ENCODE measurements at places on chromosomes 12 and 14.

GRCh38 chr14:87171141-87171540, 821.8 kb downstream of the GALC start:
- no peak for DNase-seq

DNA sequence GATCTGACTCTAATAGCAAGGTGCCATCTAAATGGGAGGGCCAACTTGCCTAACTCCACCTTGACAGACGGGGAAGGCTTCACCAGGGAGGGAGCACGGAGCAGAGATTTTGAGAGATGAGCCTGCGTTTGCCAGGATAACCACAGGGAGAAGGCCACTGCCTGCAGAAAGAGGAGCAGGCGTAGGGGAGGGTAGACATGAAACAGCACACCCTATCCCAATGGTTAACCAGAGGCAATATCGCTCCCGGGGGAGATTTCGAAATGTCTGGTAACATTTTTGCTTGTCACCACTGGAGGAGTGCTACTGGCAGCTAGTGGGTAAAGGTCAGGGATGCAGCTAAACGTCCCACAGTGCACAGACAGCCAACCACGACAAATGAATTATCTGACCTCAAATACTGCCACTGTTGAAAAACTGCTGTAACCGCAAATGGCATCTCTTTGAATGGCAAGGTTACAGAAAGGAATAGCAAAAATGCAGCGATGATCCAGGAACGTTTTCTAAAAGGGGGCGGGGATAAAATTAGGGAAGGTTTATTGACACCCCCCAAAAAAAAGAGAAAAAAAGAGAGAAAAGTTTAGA, 126.0 kb upstream of the ATF7IP start:
- DNase-seq = no peak

DNA sequence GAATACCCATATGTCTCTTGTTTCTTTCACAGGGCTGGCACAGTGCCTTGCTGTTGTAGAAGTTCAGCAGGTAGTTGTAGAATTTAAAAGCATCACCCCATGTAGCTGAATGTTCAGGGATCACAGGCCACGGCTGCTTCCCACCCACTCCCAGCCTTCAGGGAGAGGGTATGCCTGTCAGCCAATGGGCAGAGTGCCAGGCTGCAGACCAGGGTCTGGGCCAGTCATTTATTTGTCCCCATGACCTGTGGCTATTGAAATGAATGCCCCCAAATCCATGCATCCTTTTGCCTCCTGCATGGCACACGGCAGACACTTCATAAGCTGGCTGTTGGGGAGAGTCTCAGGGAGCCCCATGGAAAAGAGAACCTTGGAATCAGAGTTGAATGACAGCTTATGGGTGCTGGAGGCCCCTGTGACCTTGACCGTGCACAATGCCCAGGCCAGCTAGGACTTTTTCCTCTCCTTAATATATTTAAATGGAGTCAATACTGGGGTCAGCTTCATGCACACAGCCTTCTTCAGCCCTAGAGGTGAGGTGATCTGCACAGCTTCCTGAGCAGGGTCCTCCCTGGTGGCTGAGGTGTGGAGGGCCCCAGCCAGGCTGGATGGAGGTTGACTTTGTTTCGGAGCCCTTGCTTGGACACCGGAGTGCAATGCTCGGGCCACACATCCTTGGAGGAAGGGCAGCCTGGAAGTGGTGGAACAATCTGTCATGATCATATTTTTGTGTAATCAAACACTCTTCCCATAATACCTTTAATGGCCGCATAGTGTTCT, 45.3 kb downstream of the PRMT8 start:
- DNase-seq = no peak

GRCh38 chr14:23877538-23878180, 75.9 kb upstream of the DHRS4 start:
- DNase-seq = no peak

- DNase-seq = no peak
Measured at GRCh38 chr14:63713058-63713457, 14.8 kb downstream of the SGPP1 start.

- no peak for DNase-seq
Measured at GRCh38 chr12:85669911-85670310, 166.3 kb downstream of the RASSF9 start.

DNA sequence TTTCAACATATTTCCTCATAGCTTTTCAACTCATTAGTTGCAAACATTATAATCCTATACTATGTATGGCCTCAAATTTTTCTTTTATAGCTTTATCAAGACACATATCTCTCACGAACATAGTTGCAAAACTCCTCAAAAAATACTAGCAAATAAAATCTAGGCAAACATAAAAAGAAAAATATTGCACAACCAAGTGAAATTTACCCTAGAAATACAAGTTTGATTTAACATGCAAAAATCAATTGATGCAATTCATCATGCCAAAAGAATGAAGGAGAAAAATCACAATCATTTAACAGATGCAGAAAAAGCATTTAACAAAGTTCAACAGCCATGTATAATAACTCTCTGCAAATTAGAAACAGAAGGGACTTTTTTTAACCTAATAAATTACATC, 33.3 kb upstream of the KCNH5 start:
- DNase-seq = no peak
